ENCODE measurements at places on chromosomes 6 and 20.

- DNase-seq, result no peak
These were observed 503.7 kb upstream of the IRAK1BP1 start for GRCh38 chr6:78363688-78364087.

GRCh38 chr6:129120856-129121638 is 238.1 kb downstream of the LAMA2 start:
- no peak for DNase-seq

DNA sequence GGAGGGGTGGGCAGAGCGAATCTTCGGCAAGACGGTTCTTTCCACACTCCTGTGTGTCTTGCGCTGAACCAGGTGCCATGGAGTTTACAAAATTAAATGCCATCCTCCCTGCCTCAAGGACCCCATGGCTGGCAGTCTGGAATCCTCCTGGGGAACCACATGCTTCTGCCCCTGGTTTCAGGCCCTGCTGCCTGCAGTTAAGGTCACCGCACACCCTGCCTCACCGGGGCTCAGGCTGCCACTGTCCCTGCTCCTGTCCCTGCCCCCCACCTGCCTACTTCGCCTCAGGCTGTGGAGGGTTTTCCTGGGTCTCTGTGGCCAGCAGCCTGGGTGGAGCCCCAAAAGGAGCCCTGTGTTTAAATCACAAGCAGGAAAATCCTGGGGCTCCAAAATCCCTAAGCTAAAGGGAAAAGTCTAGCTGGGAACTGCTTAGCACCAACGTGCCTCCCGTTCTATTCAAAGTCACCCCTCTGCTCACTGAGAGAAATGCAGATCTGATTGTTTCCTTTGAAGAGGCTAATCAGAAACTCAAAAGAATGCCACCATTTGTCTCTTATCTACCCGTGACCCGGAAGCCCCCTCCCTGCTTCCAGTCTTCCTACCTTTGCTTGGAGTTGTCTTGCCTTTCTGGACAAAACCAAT is 10.6 kb upstream of the TTLL2 start:
- no peak for DNase-seq

DNA sequence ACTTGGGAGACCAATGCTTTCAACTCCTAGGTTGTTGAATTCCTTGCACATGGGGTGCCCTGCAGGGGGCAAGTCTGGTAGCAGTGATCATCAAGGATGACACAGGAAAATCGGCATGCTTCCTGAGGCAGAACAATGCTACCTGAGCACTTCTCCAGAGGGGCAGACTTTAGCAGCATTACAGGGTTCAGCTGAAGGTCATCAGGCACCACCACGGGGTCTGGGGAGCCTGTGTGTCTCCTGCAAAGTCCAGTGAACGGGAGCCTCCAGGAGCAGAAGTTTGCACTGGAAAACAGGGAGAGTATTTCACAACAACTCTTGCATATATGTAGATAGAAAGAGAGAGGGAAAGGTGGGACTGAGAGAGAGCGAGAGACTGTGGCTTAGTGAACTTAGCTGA is 10.2 kb downstream of the VSX1 start:
- DNase-seq, result no peak

DNA sequence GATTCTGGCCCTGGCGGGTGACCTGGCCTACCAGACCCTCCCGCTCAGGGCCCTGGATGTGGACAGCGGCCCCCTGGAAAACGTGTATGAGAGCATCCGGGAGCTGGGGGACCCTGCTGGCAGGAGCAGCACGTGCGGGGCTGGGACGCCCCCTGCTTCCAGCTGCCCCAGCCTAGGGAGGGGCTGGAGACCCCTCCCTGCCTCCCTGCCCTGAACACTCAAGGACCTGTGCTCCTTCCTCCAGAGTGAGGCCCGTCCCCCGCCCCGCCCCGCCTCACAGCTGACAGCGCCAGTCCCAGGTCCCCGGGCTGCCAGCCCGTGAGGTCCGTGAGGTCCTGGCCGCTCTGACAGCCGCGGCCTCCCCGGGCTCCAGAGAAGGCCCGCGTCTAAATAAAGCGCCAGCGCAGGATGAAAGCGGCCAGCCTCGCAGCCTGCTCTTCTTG is 868 bp upstream of the SLC2A4RG start:
- no peak for DNase-seq

DNA sequence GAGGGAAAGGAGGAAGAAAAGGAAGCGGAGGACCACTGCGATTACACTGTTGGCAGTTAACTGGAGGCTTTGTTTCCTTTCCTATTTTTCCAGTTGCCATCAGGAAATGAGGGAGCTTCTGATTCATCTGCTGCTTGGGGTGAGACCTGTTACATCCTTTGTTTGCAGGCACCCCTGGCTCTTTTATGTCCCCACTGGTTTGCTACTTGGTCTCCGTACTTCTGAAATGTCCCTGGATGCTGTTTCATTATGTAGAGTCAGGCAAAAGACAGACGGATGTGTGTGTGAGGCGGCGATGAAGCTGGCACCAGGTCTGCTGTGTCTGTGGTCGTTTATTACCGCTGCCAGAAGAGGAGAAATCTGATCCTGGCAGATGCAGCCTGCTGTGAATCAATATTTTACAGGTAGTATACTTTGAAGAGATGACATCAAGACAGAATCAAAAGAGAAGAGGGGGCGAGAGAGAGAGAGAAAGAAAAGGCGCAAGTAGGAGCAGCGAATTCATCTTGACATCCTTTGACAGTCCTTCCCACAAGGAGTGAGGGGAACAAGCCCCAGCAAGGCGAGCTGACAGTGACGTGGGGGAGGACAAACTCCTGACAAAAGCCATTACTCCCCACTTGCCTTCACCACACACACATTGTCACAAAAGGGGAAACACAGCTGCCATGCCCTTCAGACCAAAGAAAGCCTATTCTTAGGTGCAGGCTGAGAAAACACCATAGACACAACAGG is 145.9 kb upstream of the FBXL4 start:
- DNase-seq, result no peak

DNA sequence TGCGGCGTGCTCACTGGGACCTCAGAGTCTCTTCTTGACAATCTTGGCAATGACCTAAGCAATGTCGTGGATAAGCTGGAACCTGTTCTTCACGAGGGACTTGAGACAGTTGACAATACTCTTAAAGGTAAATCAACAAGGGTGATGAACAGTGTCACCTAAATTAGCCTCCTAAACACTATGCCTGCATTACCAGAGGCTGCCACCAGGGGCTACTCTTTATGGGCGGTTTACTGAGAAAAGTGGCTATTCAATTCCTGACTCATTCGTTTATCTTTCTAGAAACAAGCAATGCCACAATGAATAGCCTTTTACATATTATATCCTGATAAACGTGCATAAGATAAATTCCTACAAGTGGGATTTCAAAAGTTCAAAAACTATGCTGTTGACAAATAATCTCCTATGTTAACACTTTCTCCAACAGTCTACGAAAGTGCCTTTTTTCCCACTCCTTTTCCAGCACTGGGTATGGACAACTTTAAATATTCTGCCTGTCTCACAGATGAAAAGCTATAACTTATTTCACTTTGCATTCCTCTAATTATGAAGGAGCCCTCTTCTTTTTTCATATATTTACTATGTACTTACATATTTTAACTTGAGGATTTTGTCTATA is 1.3 kb downstream of the BPIFA2 start:
- DNase-seq, result no peak

GRCh38 chr6:143337201-143337949 is 113.1 kb downstream of the ADAT2 start:
- DNase-seq, result peak; percentile 18

- no peak for DNase-seq
These were observed 14.7 kb upstream of the LAMA4 start for GRCh38 chr6:112269114-112269513.

GRCh38 chr20:57650266-57650665 is 30.0 kb upstream of the ZBP1 start:
- no peak for DNase-seq

GRCh38 chr6:88708197-88708744 is 255.1 kb downstream of the RNGTT start:
- no peak for DNase-seq

DNA sequence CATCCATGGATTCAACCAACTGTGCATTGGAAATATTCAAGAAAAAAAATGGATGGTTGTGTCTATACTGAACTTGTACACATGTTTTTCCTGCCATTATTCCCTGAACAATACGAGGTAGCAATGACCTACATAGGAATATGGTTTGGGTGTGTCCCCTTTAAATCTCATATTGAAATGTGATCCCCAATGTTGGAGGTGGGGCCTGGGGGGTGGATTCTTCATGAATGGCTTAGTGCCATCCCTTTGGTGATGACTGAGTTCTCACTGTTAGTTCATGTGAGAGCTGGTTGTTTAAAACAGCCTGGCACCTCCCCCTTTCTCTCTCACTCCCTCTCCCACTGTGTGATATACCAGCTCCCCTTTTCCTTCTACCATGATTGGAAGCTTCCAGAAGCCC is 139.8 kb upstream of the BACH2 start:
- no peak for DNase-seq

GRCh38 chr6:41655646-41656001 is 17.4 kb downstream of the MDFI start:
- no peak for DNase-seq

GRCh38 chr6:88513920-88514319 is 347.8 kb upstream of the CNR1 start:
- DNase-seq, result no peak

- DNase-seq, result no peak
These were observed 954.7 kb upstream of the MAN1A1 start for GRCh38 chr6:120304223-120304622.

- no peak for DNase-seq
These were observed 17.4 kb upstream of the SIRPB2 start for GRCh38 chr20:1508574-1508973.

DNA sequence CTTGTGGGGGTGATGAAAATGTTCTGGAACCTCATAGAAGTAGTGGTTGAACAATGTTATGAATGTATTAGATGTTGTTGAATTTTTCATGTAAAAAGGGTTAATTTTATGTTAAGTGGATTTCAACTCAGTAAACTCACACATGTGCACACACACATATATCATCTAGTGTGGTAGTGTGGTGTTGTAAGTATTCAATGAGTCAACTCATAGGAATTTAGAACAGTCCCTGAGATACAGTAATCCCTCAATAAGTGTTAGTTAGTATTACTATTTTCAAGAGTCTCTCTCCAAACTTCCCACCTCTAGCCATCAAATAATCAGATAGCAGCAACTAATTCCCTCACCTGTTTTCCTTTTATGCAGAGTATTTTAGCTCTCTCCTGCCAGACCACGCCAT is 563.1 kb upstream of the JARID2 start:
- no peak for DNase-seq

DNA sequence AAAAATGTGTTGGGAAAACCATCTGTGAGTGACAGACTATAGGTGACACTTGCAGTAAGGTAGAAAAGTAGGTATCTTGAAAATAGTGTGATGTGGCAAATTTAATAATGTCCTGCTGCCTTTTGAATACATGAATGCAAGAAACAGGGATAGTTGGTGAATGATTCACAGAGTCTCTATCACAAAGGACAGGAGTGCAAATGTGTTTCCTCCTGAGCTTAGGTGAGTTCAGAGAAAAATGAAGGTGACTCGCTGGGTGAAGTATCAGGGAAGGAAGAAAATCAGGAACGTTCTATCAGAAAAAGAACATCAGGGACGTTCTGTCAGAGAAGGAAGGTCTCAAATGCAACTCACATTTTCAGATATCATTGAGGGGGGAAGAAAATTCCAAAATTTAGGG is 557.8 kb upstream of the SLC35B3 start:
- DNase-seq, result no peak

GRCh38 chr20:59253325-59253724 is 47.1 kb upstream of the EDN3 start:
- no peak for DNase-seq

- DNase-seq, result no peak
These were observed 324.1 kb upstream of the GJE1 start for GRCh38 chr6:141808662-141809061.

DNA sequence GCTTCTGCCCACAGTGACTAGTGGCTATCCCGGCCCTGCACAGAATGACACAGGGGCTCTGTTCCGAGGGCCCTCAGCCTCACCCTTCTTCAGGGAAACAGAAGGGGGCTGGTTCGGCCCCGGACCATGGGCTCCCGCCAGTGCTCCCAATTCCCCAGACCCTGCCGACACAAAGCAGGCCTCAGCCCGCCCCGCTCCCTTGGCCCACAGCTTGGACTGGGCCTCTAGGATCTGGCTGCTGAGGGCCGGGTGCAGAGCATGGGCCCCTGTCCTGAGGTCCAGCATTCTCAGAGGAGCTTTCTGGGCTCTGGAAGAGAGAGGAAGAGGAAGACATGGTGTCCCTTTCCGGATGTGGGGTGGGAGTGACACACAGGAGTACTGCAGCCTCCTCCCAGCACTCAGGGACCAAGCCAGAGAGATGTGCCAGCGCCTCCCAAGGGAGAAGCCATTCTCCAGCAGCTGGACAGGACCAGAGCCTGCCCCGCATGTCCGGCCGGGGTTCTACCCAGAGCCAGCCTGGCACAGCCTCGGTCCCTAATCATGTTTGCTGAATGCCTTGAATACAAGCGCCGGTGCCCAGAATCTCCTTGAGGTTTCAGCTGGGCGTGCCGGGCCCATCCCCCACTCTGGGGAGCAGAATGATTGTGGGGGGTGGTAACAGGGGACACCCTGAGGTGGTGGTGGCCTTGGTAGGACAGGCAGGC is 23.9 kb downstream of the C20orf203 start:
- no peak for DNase-seq

Measured in activated CD8-positive, alpha-beta memory T cell treated with anti-CD3 and anti-CD28 coated beads for 4 hours (primary cell).